Naive thymus-derived CD4-positive, alpha-beta T cell (primary cell): ENCODE measurements at places on chromosomes 5 and 9. TPM values are rescaled to one million over a fixed set of nuclear protein-coding genes. Genes with fewer than 3 reads are reported as not detected.
A peak's percentile ranks its signal among the peaks of the same experiment; 100 is the strongest.

The CNTFR gene
- total RNA-seq: not detected

The MLANA gene
- not detected in 2 replicates for total RNA-seq

The STKLD1 gene
- 1.4 TPM in 2 replicates for total RNA-seq

The CFAP77 gene
- total RNA-seq: not detected

GRCh38 chr5:14173377-14174229 lies 30.5 kb downstream of the TRIO start:
- no peaks in the 10 kb centered on the region for H3K27me3 ChIP-seq
- no peak overlapping the region for H3K27ac ChIP-seq

DNA sequence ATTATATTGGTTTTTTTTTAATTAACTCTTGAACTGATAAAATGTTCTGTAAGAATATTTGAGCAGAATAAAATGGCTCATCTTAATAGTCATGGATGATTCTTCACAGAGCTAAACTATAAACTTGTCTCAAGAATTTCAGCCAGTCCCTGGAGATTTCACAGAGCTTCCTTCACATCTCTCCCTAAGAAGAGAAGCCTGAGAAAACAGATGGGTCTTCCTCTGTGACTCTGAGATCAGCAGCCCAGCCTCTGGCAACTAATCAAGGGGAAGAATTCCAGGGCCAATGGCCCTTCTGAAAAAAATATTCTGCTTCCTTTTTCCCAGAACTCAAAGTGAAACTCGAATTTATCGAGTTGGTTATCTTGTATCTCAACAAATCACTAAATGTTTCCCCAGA lies 122.2 kb upstream of the ITGA1 start:
- H3K36me3 ChIP-seq: no peaks in the 10 kb centered on the region
- no peak overlapping the region for H3K4me3 ChIP-seq
- no peaks in the 10 kb centered on the region for H3K4me1 ChIP-seq
- no peak for DNase-seq
- H3K27ac ChIP-seq: no peak overlapping the region
- no peaks in the 10 kb centered on the region for H3K27me3 ChIP-seq

DNA sequence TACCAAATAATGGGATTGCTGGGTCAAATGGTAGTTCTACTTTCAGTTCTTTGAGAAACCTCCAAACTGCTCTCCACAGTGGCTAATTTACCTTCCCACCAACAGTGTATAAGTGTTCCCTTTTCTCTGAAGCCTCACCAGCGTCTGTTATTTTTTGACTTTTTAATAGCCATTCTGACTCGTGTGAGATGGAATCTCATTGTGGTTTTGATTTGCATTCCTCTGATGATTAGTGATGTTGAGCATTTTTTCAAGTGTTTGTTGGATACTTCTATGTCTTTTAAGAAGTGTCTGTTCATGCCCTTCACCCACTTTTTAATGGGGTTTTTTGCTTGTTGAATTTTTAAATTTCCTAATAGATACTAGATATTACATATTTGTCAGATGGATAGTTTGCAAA lies 28.4 kb upstream of the SUSD1 start:
- no peaks in the 10 kb centered on the region for H3K27me3 ChIP-seq
- no peak overlapping the region for H3K4me3 ChIP-seq
- H3K36me3 ChIP-seq: no peaks in the 10 kb centered on the region
- DNase-seq: no peak
- H3K4me1 ChIP-seq: no peaks in the 10 kb centered on the region
- H3K27ac ChIP-seq: no peak overlapping the region

DNA sequence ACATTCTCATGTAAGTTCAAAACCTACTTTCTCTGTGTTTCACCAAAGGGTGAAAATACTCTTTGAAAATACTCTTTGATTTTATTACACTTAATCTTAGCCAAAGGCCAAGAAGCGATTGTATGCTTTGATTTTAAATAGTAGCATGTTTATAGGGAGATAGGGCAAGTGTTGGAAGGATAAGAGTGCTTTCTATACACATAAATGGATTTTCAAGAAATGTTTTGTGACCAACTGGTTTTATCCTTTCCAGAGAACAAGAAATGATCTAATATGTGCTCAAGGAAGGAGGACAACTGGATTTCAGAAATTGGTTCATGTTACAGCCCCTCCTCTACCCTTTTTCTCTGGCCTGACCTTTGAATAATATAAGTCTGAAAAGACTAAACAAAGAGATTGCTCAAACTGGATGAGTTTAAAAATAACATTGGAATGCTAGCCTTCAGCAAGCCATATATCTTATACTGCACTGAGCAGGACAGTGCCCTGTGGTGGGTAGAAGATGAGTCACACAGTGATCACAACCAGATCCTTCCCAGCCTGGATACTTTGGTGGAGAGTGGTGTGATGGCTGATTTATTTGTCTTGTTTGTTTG lies 13.1 kb downstream of the PALM2AKAP2 start:
- no peaks in the 10 kb centered on the region for H3K27me3 ChIP-seq
- no peaks in the 10 kb centered on the region for H3K4me1 ChIP-seq
- no peak overlapping the region for H3K27ac ChIP-seq
- no peak for DNase-seq
- no peaks in the 10 kb centered on the region for H3K36me3 ChIP-seq
- no peak overlapping the region for H3K4me3 ChIP-seq

- no peak for DNase-seq
- H3K36me3 ChIP-seq: peaks cover 14% of the 10 kb centered on the region
- no peak overlapping the region for H3K4me3 ChIP-seq
- H3K27ac ChIP-seq: peak overlapping the region; percentile 41
These were observed 35.5 kb downstream of the PRRC2B start for GRCh38 chr9:131429121-131430012.

DNA sequence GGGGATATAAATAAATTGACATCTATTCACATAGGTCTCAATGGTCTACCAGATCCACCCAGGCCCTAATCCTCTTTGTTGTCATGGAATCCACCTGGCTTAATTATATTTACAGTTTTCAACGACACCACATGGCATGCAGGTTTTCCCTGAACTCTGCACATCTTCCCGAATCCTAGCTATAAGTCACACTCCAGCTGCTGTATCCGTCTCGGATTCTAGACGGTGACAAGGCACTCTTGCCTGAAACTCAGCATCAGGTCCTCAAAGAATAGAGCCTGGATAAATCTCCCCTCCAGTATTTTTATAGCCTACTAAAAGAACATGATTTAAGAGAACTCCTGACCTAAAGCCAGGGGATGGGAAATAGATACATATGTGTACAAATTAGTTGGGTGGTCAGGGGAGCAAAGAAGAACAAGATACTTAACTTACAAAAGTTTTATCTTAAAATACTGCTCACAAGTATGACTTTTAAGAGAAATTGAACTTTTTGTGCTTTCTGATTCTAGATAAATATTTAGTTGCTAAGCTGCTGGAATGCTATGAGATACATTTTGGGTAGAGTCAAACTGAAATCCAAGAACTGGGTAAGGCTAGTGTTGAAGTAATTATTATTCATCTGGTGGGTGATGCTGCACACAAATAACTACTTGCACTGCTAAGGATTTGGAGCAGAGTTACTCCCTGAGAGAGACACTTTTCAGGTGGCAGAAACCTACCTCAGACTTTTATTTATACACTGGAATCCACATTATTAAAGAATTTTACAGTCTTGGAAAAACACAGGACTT lies 187.3 kb downstream of the EFNA5 start:
- H3K27me3 ChIP-seq: no peaks in the 10 kb centered on the region
- H3K27ac ChIP-seq: no peak overlapping the region
- no peak for DNase-seq
- peaks cover 24% of the 10 kb centered on the region for H3K4me1 ChIP-seq
- H3K4me3 ChIP-seq: no peak overlapping the region
- no peaks in the 10 kb centered on the region for H3K36me3 ChIP-seq

DNA sequence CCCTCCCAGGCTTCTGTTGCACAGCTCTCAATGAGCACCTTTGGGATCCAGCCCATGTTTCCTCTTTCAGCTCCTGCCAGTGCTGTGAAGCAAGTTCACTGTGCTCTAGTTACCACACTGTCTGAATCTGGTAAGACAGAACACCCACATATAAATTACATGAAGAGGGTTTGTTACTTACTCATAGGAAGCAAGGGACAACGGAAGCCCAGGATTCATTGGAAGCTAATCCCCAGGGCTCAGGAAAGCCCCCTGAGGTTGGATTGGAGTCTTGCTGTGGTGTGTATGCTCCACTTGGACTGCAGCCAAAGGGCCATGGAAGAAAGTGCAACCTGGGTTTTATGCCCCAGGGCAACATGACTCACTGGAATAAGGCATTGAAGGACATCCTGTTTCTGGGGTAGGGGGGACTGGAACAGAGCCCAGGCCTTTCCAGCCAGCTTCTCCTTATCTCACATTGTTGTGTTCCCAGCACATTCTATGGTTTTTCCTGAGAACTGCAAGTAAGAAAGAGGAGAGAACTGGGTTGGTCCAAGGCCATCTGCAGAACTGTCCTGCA lies 15.6 kb upstream of the CLK4 start:
- no peaks in the 10 kb centered on the region for H3K4me1 ChIP-seq
- H3K4me3 ChIP-seq: no peak overlapping the region
- DNase-seq: no peak
- no peaks in the 10 kb centered on the region for H3K27me3 ChIP-seq
- no peak overlapping the region for H3K27ac ChIP-seq
- no peaks in the 10 kb centered on the region for H3K36me3 ChIP-seq

DNA sequence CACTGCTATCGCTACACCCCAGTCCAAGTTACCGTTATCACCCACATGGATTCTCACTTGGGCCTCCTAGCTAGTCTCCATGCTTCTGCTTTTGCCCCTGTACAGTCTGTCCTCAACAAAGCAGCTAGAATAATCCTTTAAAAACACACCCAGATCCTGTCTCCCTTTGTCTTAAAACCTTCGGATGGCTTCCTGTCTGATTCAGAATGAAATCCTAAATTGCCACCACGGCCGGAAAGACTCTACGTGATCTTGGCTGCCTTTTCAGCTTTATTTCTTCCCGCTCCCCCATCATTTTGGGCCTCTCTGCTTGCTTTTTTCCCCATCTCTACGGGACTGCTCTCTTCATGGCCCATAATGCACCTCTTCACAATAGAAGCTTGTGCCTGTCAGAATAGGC lies 33.4 kb downstream of the GDNF start:
- H3K36me3 ChIP-seq: no peaks in the 10 kb centered on the region
- H3K27me3 ChIP-seq: no peaks in the 10 kb centered on the region
- H3K27ac ChIP-seq: no peak overlapping the region
- DNase-seq: no peak
- H3K4me3 ChIP-seq: no peak overlapping the region
- no peaks in the 10 kb centered on the region for H3K4me1 ChIP-seq

DNA sequence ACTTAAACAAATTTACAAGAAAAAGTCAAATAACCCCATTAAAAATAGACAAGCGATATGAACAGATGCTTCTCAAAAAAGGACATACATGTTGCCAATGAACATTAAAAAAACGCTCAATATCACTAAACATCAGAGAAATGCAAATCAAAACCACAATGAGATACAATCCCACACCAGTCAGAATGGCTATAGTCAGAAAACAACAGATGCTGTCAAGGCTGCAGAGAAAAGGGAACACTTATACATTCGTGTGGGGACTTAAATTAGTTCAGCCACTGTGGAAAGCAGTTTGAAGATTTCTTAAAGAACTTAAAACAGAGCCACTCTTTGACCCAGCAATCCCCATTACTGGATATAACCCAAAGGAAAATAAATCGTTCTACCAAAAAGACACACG lies 10.8 kb downstream of the OR13F1 start:
- H3K27ac ChIP-seq: no peak overlapping the region
- H3K4me1 ChIP-seq: no peaks in the 10 kb centered on the region
- DNase-seq: no peak
- no peaks in the 10 kb centered on the region for H3K36me3 ChIP-seq
- no peak overlapping the region for H3K4me3 ChIP-seq
- no peaks in the 10 kb centered on the region for H3K27me3 ChIP-seq

GRCh38 chr5:78765756-78766411 lies 117.3 kb upstream of the LHFPL2 start:
- no peaks in the 10 kb centered on the region for H3K4me1 ChIP-seq
- no peaks in the 10 kb centered on the region for H3K27me3 ChIP-seq
- no peak overlapping the region for H3K27ac ChIP-seq
- DNase-seq: no peak

DNA sequence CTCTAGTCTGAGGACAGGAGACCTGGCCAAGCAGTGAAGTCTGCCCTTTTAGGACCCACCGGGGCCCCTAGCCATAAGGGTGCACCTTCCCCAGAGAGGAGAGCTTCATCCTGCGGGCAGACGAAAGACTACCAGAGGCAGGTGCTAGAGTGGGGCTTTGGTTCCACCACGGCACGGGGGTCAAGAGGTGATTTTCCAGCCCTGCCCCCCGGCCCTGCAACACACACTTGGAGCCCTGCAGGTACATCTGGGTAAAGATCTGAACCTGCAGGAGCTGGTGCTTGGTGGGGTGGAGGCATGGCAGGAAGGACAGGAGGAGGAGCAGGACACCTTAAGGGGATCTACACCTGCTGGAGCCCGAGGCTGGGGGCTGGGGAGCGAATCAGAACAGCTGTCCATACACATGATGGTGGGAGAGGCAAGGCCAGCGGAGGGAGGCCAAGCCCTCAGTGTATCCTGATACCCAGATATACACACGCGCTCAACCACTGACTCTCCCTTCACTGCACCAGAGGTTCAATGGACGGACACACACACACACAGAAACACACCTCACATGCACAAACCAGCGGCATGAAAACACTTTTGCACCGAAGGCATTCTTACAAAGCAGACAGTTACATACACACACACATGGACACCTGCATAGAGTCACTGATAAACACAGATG lies 98.4 kb upstream of the MVB12B start:
- no peaks in the 10 kb centered on the region for H3K36me3 ChIP-seq
- no peak for DNase-seq
- H3K4me1 ChIP-seq: no peaks in the 10 kb centered on the region
- no peak overlapping the region for H3K4me3 ChIP-seq

- no peaks in the 10 kb centered on the region for H3K4me1 ChIP-seq
- no peak for DNase-seq
- H3K4me3 ChIP-seq: no peak overlapping the region
- no peaks in the 10 kb centered on the region for H3K36me3 ChIP-seq
These were observed 63.9 kb downstream of the PCDH1 start for GRCh38 chr5:141814064-141814964.
